Activated CD4-positive, CD25-positive, alpha-beta regulatory T cell (primary cell): ENCODE measurements at places on chromosomes 1 and 21.

DNA sequence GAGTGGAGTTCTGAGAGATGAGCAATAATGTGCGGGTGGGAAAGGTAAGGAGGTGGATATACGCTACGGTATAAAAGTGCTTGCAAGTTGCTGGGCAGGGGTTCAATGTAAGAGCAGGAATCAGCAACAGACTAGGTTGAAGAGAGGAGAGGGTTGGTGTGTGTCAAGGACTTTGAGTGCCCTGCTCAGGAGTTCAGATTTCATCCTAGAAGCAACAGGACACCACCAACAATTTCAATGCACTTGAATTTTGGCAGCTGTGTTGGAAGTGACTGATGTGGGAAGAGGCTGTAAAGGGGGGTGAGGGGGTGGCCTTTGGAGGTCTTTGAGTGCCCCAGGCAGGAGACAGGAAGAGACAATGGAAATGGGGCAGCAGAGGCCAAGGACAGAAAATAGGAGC lies 57.3 kb downstream of the RHOU start:
- no peak for DNase-seq

DNA sequence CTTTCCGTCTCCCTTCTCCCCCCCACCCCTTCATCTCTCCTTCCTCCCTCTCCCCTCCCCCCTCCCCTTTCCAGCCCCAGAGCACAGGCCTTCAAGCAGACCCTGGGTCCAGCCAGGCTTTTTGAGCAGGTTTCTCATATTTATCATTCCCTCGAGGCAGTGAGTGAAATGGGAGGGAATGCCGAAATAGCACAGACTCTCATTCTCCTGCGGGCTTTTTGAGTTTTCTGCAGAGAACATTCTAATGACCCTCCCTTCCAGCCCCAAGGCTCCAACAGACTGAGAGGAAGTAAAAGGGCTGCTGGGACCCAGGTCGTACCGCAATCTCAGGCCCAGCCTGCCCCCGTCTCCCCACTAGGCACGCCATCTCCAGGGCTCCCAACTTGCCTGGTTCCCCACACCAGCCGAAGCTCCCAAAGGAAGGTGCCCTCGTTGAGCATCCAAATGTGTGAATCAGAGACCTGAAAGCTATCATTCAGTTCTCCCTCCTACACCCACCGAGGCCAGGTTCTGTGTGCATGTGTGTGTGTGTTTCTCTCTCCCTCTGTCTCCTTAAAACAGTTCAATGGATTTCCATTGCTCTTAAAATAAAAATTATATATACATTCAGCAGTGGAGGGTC lies 22.3 kb downstream of the ACTA1 start:
- DNase-seq: no peak

DNA sequence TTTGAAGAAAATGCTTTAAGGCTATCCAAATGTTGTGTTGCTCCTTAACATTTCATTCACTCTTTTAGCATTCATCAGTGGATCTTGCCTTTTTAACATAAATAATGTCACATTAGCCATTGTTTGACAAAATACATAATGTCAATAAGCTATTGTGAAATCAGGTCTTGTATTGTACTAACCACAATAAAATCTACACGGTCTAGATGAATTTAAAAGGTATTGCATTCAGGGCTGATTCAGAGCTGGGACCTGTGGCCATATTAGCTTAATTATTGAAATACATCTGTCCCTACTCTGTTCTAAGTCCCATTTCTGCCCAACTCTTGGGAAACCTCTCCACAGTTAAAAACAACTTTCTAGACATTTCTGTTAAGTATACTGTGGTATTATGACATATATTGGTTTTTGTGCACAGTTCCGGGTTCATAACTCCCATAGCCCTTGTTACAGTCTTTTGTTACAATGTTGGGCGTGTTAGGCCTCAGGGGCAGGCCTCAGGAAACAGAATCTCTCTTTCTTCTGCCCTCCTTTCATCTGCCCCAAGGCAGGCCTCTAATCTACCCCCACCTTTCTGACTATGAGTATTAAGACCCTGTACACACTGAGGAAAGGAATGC lies 44.7 kb upstream of the CITED4 start:
- no peak for DNase-seq

DNA sequence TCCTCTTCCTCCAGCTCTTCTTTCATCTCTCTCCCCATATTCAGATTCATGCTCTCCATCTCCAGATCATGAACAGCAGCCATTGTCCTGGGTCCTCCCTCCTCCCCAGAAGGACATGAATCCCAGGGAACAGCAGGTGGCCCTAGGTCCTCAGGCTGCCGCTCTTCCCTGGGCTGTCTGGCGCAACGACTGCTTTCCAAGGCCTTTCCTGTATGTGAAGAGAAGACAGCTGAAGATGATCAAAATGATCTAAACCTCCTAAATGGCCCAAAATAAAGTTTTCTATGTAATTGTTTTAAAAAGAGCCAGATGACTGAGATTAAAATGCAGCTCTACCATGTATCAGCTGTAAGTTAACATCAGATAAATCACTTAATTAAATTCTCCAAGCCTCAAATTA lies 22.5 kb downstream of the RHBDL2 start:
- no peak for DNase-seq

DNA sequence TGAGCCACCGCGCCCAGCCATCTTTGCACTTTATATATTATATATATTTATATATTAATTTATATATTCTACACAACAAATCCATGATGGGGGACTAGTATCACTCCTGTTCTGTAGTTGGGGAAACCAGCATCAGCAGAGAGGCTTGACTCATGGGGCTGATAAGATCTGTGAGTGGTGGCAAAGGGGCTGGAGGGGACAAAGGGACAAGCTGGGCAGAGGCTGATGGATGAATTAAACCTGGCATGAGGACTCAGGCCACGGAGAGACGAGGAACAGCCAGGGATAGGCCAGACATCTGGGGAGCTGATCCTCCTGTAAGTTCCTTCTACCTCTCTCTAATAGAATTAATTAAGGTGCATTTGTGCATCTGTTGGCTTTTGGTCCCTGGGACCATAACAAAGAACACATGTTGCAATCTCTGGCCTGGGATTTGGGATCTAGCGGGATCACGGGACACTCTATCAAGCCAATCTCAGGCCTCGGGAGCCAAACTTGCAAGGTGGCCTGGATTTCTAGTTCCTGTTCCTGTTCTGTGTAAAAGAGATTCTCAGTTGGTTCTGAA lies 7.6 kb downstream of the CNR2 start:
- no peak for DNase-seq

DNA sequence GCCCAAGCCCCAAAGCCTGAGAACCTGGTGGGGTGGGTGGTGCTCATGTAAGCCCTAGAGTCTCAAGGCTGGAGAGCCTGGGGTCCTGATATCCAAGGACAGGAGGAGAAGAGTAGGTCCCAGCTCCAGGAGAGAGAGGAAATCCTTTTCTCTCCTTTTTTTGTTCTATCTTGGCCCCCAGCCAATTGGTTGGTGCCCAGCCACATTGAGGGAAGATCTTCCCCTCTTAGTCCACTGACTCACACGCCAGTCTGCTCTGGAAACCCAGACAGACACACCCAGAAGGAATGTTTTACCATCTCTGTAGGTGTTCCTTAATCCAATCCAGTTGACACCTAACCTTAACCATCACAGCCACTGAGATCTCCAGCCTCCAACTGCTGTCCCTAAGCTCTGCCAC lies 16.2 kb upstream of the LIN9 start:
- DNase-seq: no peak

DNA sequence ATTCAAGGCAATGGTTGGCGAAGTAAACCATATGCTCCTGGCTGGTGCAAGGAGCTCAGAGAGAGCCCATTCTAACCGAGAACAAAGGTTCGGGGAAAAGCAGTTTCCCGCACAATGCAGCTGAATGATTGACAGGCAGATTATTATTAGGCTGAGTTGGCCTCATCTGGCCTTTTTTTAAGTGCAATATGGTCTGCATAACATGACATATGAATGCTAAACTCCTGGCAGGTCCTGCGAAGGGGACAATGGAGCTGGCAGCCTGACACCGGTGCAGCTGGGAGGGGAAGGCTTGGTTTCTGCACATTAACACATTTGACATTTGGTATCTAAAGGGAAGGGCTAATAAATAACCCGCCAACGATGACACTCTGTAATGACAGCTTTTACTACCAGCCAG lies 92.0 kb downstream of the MIS18A start:
- no peak for DNase-seq

GRCh38 chr1:230310381-230311163 lies 115.6 kb downstream of the PGBD5 start:
- DNase-seq: peak; percentile 15
